Gastroesophageal sphincter (tissue), 4 donors: ENCODE measurements at places on chromosomes 5 and 9. TPM values are rescaled to one million over a fixed set of nuclear protein-coding genes. Genes with fewer than 3 reads are reported as not detected.

DNA sequence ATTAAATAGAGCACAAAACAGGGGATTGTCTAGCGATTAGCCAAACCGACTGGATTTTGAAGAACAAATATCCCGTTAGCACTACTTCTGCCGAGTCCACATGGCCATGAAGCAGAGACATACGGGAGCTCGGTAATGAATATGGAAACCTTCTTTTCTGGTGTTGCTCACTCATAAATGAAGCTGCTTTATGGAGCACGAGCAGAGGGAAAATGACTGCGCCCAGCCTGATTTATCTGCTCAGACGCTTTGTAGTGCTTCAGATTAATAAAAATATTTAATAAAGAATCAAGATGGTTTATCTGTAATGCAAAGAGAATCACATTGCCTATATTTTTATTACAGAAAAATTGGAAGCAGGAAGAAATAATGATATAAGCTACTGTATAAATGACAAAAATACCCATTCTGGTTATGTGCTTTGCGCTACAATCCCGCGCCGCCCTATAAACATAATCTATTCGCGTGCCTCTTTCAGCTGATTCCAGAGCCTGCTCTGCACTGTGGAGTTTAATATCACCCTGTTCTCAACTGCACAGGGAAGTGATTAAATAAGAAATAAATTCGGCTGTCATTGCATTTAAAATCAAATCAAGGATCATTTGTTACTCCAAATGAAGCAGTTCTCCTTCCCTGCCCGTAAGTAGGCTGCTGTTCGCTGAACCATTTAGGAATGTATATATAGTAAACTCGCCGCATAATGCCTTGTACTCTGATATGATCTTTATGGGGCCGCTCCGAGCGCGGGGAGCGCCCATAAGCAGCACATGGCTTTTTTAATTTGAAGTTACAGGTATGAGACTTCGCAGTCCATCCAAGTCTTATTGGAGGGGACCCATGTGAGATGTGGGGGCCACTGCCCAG, 22.3 kb upstream of the UBAC1 start:
- ATAC-seq = no peak

DNA sequence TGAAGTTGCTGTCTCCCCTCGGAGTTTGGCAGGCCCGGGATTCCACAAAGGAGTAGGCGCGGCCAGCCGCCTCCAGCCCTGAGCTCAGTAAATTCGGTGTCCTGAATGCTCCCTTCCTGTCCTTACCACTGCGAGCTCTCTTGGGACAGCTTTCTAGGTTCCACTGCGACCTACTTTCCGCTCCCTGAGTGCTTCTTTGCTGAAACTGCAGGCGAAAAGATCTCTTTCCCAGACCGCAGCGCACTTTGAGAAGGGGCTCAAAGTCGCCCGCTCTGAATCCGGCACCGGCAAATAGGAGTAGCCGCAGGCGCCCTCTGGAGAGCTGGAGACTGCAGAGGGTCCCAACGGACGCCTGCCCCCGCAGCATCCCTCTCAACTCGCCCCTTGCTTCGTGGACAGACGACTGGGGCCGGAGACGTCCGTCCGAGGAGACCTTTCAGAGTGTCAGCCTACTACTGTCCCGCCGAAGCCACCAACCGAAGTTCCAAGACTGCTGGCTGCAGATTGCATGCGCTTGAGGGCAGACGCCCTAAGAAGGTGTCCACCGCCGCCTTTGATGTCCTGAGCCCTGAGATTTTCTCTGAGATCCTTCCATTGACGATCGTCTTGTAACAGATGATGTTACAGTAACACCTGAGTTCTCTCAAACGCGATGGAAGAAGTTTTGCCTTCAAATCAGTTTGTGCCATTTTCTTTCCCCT, 96.0 kb downstream of the ANXA2R start:
- no peak for ATAC-seq

DNA sequence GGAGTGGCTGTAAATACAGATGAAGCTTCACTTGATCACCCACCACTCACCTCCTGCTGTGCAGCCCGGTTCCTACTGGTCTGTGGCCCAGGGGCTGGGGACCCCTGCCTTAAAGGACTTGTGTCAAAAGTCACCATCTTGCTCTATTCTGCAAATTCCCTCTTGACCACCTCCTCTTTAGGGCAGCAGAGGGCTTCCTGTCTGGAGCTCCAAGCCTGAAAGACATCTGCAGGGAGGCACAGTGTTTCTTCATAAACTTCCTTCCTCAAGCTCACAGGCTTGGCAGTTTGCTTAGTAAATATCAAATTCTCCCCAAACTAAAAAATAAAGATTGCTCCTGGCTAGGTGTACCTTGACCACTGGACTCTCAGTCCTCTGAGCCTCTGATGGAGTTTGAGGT, 104.4 kb downstream of the FRMD3 start:
- ATAC-seq = no peak

- no peak for ATAC-seq
These were observed 20.7 kb downstream of the OR2S2 start for GRCh38 chr9:35937227-35937626.

- no peak for ATAC-seq
These were observed 249.2 kb upstream of the CCNH start for GRCh38 chr5:87661784-87662566.

DNA sequence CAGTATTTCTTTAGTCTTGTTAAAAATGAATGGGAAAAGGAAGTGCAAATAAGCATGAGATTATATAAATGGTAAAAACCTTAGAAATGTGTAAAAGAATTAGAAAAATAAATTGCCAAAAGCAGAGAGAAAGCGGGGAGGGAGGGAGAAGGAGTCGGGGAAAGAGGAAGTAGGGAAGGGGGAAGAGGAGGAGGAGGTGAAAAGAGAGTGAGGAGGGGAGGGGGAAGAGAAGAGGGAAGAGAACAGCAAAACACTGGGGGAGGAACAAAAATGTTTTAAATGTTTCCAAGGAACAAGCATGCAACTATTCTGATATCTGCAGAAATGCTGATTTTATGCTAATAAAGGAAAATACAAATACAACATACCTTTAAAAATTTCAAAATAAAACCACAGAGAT, 317.5 kb downstream of the PIK3R1 start:
- no peak for ATAC-seq

GRCh38 chr9:842635-843426, 1.3 kb downstream of the DMRT1 start:
- no peak for ATAC-seq

DNA sequence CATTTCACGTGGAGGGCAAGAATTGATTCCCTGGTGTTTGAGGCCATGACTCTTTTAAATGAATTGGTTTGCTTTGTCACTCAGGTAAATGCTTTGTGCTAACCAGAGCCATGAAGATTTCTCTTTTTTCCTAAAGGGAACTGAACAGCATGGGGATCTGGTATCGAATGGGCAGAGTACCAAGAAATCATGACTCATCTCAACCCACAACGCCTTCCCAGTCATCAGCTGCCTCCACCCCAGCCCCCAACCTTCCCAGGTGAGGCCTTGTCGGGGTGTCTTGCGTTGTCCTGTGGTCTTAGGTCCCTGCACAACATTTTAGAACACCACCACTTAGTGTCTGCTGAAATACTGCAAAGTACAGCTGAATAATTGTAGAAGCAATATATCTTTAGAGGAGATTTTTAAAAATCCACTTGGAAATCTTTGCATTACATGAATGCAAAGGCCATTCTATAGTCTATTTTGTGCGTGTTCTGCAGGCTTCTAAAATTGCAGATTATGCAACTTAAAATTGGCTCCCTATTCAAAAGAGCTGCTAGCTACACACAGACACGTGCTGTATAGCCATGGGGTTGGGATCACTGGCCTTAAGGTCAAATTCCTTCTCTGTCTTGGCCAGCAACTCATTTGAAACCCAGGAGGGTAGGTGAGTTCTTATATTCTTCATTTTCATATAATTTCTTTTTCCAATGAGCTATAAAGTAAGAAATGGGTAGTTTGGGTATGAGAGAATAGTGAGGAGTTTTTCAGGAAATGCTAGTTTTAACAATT, 69.0 kb downstream of the MVB12B start:
- no peak for ATAC-seq

DNA sequence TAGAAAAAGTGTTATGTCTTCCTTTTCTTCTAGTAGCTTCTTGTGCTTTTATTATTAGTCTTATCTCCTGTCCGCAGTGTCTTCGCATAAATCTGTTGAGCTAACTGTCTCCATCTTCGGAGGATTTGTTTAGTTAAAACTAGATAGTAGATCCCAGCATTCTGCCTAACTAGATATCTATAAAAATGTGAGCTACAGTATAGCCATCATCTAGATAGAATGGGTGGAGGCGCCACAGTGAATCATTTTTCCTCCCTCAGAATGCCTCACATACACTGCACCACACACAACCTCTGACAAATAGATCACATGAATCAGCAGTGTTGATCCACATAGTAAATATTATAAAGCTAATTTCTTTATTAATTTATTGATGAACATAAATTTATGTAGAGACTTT, 220.3 kb upstream of the GAS1 start:
- ATAC-seq = no peak

DNA sequence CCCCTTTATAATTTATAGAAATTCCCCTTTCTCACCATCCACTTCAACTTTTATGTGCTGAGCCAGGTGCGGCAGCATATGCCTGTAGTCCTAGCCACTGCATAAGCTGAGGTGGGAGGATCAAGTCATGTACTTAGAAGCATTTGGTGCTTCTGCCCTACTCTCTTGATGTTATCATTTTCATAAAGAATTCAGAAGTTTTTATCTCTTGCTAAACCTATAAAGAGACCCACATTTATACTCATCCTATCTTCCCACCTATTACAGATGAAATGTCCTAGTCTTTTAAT, 18.5 kb downstream of the HMMR start:
- no peak for ATAC-seq

- ATAC-seq = peak; percentile 16
These were observed 42.8 kb downstream of the CAMSAP1 start for GRCh38 chr9:135864447-135865049.

GRCh38 chr5:25025831-25026230, 381.1 kb upstream of the CDH10 start:
- no peak for ATAC-seq

- no peak for ATAC-seq
These were observed 381.6 kb upstream of the PRR16 start for GRCh38 chr5:120082316-120083068.

MOB3B gene
- 11.1 TPM for total RNA-seq

PCDHB13 gene
- total RNA-seq = 5.1 TPM

SEMA6A gene
- 19.3 TPM for total RNA-seq

LECT2 gene
- not detected for total RNA-seq

RALGPS1 gene
- 5.9 TPM for total RNA-seq

DIRAS2 gene
- not detected for total RNA-seq
